ENCODE measurements at places on chromosomes 1 and 21.

- H3K27ac ChIP-seq, result no peak overlapping the region
- H3K4me1 ChIP-seq, result peaks cover 4% of the 10 kb centered on the region
- DNase-seq, result no peak
- no peaks in the 10 kb centered on the region for H3K36me3 ChIP-seq
- no peaks in the 10 kb centered on the region for H3K27me3 ChIP-seq
- no peak overlapping the region for H3K4me3 ChIP-seq
Measured at GRCh38 chr1:202037706-202038296, 27.4 kb downstream of the ELF3 start.

DNA sequence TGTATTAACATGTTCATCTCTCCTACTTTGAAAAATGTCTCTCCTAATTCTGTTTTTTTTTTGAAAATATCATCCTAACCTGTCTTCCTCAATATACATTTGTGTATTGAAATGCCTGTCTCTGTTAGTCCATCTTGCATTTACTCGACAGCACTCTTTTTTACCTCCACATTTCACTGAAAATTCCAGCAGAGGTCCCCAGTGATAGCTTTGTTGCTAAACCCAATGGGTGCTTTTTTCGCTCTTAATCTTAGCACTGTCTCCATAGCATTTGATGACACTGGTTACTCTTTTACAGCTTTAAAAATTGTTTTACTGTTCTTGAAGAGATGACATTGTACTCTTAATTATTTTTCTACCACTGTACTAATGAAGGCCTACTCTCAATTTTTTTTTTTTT is 10.8 kb downstream of the OSBPL9 start:
- DNase-seq, result no peak
- H3K27me3 ChIP-seq, result no peaks in the 10 kb centered on the region
- H3K4me3 ChIP-seq, result no peak overlapping the region
- peaks cover 31% of the 10 kb centered on the region for H3K4me1 ChIP-seq
- no peaks in the 10 kb centered on the region for H3K36me3 ChIP-seq
- no peak overlapping the region for H3K27ac ChIP-seq

GRCh38 chr1:110945626-110946025 is 18.1 kb downstream of the LRIF1 start:
- no peak overlapping the region for H3K27ac ChIP-seq
- no peaks in the 10 kb centered on the region for H3K4me1 ChIP-seq
- peaks cover 34% of the 10 kb centered on the region for H3K36me3 ChIP-seq
- no peak for DNase-seq
- no peak overlapping the region for H3K4me3 ChIP-seq
- H3K27me3 ChIP-seq, result no peaks in the 10 kb centered on the region

DNA sequence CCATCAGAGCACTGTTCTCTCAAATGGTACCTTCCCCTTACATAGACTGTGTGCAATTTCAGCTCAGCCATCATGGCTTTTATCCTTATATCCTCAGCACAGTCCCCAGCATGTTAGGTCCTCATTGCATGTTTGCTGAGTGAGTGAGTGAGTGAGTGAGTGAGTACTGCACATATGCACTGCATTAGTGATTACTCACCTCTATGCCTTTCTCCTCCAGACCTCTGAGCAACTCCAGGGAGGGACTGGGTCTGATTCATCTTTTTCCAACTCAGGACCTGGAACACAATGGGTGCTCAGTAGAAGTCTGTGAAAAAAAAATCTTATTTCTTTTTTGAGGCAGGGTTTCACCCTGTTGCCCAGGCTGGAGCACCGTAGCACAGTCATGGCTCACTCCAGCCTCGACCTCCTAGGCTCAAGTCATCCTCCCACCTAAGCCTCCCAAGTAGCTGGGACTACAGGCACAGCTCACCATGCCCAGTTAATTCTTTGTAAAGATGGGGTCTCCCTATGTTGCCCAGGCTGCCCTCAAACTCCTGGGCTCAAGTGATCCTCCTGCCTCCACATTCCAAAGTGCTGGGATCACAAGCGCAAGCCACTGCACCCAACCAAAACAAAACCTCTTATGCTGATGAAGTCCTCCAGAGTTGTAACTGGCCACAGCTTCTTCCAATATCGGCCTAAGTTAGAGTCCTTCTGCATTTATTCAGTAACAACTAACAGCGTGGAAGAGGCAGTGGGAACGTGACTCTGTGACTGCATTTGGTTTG is 23.7 kb downstream of the RNU5D-1 start:
- no peaks in the 10 kb centered on the region for H3K27me3 ChIP-seq
- DNase-seq, result no peak
- H3K4me1 ChIP-seq, result no peaks in the 10 kb centered on the region
- no peaks in the 10 kb centered on the region for H3K36me3 ChIP-seq

GRCh38 chr1:23433122-23433521 is 8.6 kb upstream of the TCEA3 start:
- H3K27me3 ChIP-seq, result no peaks in the 10 kb centered on the region
- no peak for DNase-seq
- H3K4me1 ChIP-seq, result no peaks in the 10 kb centered on the region

DNA sequence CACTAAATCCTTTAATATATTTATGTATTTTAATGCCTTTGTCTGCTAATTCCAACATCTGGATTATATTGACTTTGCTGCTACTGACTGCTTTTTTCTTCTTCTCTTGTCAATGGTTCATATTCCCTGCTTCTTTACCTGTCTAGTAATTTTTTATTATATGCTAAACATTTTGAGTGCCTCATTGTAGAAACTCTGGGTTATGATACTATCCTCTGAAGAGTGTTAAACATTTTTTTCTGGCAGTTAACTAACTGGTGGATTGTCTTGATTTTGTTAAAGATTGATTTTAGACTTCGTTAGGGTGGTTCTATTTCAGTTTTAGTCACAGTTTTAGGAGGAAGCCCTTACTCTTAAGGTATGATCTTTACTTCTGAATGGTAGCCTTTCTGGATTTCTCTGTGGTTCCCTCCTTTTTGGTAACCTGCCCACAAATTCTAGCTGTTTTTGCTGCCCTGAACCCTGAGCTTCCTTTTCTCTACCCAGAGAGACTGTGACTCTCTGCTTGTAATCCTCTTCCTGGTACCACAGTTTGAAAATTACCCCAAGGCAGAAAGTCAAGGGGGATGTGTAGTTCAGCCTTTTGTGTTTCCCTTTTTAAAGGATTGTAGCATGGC is 81.9 kb downstream of the DHRS3 start:
- no peak overlapping the region for H3K4me3 ChIP-seq
- no peaks in the 10 kb centered on the region for H3K36me3 ChIP-seq
- H3K27me3 ChIP-seq, result no peaks in the 10 kb centered on the region
- H3K27ac ChIP-seq, result no peak overlapping the region
- peaks cover 17% of the 10 kb centered on the region for H3K4me1 ChIP-seq

- no peaks in the 10 kb centered on the region for H3K4me1 ChIP-seq
- DNase-seq, result no peak
- H3K36me3 ChIP-seq, result no peaks in the 10 kb centered on the region
- H3K4me3 ChIP-seq, result no peak overlapping the region
- peak overlapping the region; percentile 40 for H3K27ac ChIP-seq
Measured at GRCh38 chr1:71089536-71090270, 8.9 kb upstream of the ZRANB2 start.

DNA sequence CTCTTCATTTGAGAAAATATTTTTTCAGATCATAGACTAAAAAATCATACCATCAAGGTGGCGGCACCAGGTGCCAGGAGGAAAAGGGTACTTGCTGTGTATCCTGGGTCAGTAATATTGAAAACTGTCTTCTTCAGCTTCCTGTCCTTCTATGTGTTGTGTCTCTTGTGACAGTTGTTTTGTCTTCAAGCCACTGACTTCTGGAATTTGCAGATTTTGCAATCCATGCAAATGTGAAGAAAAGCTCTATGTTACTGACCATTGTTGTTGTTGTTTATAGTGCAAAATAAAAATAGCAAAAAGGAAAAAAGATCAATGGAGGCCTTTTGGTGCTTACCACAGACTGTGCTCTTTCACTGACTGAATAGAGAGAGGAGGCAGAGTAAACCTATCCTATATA is 83.2 kb upstream of the RHOU start:
- H3K4me1 ChIP-seq, result peaks cover 14% of the 10 kb centered on the region
- no peaks in the 10 kb centered on the region for H3K36me3 ChIP-seq
- no peak for DNase-seq
- H3K27me3 ChIP-seq, result peaks cover 3% of the 10 kb centered on the region

DNA sequence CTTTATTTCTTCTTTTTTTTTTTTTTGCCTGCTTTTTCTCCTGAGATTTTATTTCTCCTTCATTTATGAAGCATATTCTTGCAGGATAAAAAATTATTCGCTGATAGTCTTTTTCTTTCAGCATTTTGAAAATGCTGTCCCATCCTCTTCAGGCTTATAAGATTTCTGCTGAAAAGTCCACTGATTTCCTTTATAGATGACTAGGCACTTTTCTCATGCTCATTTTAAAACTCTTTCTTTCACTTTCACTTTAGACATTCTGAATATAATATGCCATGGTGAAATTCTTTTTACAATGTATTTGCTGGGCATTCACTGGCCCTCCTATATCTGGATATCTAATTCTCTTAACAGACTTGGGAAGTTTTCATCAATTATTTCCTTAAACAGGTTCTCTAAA is 25.5 kb upstream of the GTF2B start:
- H3K4me1 ChIP-seq, result no peaks in the 10 kb centered on the region
- H3K4me3 ChIP-seq, result no peak overlapping the region
- no peaks in the 10 kb centered on the region for H3K36me3 ChIP-seq
- no peak overlapping the region for H3K27ac ChIP-seq

- H3K4me1 ChIP-seq, result peaks cover 2% of the 10 kb centered on the region
- H3K27me3 ChIP-seq, result no peaks in the 10 kb centered on the region
- DNase-seq, result no peak
- no peak overlapping the region for H3K4me3 ChIP-seq
- no peaks in the 10 kb centered on the region for H3K36me3 ChIP-seq
- H3K27ac ChIP-seq, result no peak overlapping the region
Measured at GRCh38 chr1:182003953-182004586, 57.4 kb downstream of the ZNF648 start.

GRCh38 chr1:219945795-219946194 is 17.4 kb upstream of the SLC30A10 start:
- no peaks in the 10 kb centered on the region for H3K36me3 ChIP-seq
- no peak overlapping the region for H3K4me3 ChIP-seq
- H3K4me1 ChIP-seq, result no peaks in the 10 kb centered on the region
- no peaks in the 10 kb centered on the region for H3K27me3 ChIP-seq
- no peak overlapping the region for H3K27ac ChIP-seq
